Stimulated activated CD4-positive, alpha-beta T cell treated with anti-CD3 and anti-CD28 coated beads, Interleukin-1b, Interleukin-23, amount 100 ng/mL, for 1 hour (primary cell): ENCODE measurements at places on chromosomes 3 and 15.

GRCh38 chr3:183213415-183214276 is 39.4 kb upstream of the B3GNT5 start:
- DNase-seq = no peak

- no peak for DNase-seq
Measured at GRCh38 chr3:25897019-25897418, 107.1 kb downstream of the OXSM start.

- no peak for DNase-seq
Measured at GRCh38 chr3:132004571-132004970, 30.2 kb downstream of the CPNE4 start.

DNA sequence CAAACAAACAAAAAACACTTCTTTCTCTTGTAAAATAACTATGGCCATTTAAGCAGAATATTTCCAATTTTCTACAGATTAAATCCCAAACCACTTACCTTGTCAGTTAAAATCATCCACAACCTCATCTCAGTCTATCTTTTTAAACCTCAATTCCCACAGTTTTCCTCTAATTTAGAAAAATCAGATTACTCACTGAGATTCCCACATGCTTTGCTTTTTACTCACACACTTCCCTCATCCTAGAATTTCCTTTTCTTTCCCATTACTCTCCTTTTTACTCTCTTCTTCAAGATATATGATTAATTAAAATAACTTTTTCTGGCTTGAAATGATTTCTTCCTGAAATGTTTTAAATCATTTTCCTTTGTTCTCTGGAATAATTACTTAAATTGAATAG is 790.7 kb downstream of the ROBO1 start:
- no peak for DNase-seq

DNA sequence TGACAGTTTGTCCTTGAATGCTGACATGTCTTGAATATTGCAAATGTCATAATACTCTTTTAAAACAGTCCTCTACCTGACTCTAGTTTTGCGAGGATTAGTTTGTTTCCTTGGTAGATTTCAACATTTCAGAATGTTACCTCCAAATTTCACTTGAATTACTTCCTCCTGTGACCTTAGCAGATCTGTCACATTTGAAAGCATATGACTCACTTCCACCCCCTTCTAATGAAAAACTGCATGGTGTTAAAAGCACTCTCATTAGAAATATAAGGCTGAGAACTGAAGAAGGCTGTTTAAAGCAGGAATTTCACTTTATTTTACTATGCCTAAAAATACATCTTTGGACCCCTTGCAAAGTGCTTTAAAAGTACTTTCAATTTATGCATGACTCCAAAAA is 598.7 kb upstream of the TGFBR2 start:
- DNase-seq = no peak

GRCh38 chr3:23567917-23568316 is 237.8 kb upstream of the UBE2E1 start:
- DNase-seq = no peak

DNA sequence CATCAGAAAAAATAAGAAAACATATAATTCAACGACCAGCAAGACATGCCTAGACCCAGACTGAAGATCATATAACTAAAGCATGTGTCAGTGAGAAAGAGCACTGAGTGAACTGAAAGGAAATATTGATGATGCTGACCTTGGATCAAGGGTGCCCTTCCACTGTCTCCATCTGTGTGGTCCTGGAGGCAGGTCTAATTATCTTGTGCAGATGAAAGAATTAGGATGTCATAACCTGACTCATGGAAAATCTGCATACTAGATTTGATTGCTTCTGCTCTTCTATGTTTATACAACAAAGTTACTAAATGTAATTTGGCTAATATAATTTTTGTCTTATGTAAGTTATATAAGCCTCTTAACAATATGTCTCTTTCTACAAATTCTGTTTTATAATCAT is 264.6 kb upstream of the TGFBR2 start:
- no peak for DNase-seq

DNA sequence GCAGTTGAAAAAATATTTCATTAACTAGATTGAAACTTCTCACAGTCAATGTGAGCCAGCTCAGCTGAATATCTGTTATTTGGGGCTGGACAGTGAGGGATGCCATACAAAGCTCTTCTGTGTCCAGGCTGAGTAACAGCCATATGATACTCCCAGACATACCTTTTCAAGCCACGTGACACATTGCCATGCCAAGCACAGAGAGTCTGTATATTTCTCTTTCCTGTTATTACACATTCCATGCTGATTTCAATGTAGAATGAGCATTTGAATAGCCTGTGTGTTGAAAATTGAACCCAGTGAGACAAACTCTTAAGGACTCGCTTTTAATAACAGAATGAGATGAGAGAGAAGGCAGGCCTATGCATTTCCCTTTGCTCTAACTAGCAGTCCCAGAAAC is 334.7 kb upstream of the RASGRP1 start:
- no peak for DNase-seq

DNA sequence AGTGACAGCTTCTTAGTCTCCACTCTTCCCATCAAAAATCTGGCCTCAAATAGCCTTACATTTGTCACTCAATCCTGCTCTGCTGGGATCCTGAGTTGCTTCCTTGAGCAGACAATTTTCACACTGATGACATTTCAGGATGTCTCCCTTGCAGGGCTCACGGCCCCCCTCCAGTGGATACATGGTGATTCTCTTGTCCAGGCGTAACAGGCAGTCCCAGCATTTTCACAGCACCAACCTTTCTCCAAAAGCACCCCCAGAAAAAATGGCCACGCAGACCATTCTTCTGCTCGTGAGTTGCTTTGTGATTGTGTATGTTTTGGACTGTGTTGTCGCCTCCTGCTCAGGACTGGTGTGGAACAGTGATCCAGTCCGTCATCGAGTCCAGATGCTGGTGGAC is 47.4 kb upstream of the WNT7A start:
- DNase-seq = no peak

GRCh38 chr3:58577269-58577821 is at the start of gene FAM107A:
Gene FAM107A, minus strand, starts transcription at chr3:58577391. Its CDS starts 7,531 bp downstream, at chr3:58569860.
- no peak for DNase-seq

DNA sequence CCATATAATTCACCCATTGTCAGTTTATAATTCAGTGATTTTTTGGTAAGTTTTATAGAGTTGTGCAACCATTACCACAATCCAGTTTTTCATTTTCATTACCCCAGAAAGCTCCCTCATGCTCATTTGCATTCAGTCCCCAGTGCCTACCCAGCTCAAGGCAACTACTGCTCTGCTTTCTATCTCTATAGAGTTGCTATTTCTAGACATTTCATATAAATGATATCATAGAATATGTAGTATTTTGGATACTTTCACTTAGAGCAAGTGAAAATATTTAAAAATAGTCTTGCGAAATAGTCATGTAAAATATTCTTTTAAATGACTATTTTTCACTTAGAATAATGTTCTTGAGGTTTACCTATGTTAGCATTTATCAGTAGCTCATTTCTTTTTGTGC is 42.1 kb downstream of the ZNF654 start:
- DNase-seq = no peak

- no peak for DNase-seq
Measured at GRCh38 chr15:67042551-67043142, 22.8 kb upstream of the SMAD3 start.

DNA sequence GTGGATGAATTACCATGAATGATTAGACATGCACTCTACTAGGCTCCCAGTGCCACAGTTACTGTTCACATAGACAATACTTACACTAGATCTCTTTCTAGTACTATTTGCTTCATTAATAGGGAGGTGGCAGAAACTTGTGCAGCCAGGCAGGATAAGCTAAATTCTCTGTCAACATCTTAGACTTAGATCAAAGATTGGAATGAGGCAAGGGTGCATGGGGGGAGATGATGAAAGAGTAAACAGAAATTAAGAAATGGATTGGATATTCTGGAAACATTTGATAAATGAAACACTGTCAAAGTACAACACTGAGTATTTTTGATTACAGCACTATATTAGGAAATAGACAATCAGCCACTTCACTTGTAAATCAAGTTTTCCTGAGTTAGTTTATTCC is 205.4 kb upstream of the TBC1D5 start:
- no peak for DNase-seq

GRCh38 chr15:37372064-37372463 is 271.7 kb upstream of the MEIS2 start:
- DNase-seq = no peak

- DNase-seq = no peak
Measured at GRCh38 chr3:149701206-149701976, 43.6 kb upstream of the WWTR1 start.

- no peak for DNase-seq
Measured at GRCh38 chr3:158652463-158652862, 8.1 kb downstream of the GFM1 start.

DNA sequence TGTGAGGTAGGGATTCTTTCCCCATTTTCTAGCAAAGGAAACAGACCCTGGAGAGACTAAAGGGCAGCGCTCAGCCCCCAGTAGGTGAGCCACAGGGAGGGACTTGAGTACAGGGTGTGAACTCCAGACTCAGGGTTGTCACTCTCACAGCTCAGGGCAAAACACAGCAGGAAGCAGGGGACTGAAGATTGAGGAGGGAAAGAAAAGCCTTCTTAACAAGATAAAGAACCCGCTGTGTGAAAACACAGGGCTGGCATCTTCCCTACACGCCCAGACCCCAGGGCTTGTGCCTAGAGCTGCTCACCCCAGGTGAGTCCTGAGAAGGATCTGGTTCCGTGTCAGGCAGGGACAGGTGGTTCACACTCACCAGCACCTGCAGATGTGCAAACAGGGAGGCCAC is 59.6 kb downstream of the ABTB1 start:
- no peak for DNase-seq

- DNase-seq = no peak
Measured at GRCh38 chr3:159757341-159758060, 231.1 kb upstream of the IL12A start.

GRCh38 chr3:47594792-47595191 is 16.1 kb upstream of the CSPG5 start:
- DNase-seq = no peak

GRCh38 chr15:73677146-73677607 is 7.0 kb upstream of the CD276 start:
- DNase-seq = peak; percentile 7

GRCh38 chr3:115930922-115931321 is 307.6 kb downstream of the GAP43 start:
- no peak for DNase-seq

- DNase-seq = no peak
Measured at GRCh38 chr3:195458316-195458717, 15.5 kb upstream of the ACAP2 start.

- DNase-seq = no peak
Measured at GRCh38 chr3:194312743-194313281, 38.3 kb downstream of the CPN2 start.

GRCh38 chr3:113623324-113623723 is 73.1 kb downstream of the USF3 start:
- DNase-seq = no peak

- DNase-seq = no peak
Measured at GRCh38 chr3:138032567-138032966, 22.6 kb downstream of the CLDN18 start.

DNA sequence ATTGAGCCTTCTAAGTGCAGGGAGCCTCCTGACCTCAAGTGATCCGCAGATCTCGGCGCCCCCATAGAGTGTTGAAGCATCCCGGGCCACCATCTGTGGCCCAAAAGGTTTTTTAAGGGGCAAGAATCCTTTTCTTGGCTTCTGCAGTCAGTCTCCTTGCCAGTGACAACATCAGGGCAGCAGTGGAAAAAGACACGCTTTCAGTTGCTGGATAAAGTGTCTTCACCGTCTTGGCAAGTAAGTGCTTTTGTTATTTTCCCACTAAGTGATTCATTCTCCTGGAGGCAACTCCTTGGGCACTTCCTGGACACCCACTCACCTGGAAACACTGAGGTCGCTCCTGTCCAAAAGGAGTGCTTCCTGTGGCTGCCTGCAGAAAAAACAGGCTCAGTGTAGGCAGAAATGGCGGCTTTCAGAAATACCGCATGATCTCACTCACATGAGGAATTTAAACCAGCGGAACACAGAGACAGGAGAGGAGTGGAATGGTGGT is 71.7 kb upstream of the ABHD2 start:
- no peak for DNase-seq

DNA sequence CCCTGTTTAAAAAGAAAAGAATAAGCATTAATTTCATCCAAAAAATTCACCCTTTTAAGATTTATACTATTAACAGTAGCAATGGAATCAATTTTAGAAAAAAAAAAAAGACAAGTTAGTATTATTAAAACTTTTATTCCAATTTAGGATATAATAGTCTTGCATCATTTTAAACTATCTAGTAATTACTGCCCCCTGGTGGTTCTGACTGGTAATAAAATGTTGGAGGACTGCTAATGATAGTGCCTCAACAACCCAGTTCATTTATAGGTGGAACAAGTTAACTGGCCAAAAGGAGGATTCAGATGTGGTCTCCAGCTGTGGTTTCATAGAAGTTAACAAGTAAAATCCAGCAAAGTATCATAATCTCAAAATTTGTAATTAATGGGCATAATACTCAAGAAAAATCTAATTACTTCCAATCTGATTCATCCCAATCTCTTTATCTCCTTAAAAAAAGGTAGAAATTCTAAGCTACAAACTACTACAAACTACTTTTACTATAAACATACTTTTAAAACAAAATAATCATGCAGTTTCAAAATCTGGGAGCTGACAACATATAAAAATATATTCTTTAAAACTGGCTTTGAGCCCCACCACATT is 30.7 kb upstream of the WDR49 start:
- peak; percentile 34 for DNase-seq

DNA sequence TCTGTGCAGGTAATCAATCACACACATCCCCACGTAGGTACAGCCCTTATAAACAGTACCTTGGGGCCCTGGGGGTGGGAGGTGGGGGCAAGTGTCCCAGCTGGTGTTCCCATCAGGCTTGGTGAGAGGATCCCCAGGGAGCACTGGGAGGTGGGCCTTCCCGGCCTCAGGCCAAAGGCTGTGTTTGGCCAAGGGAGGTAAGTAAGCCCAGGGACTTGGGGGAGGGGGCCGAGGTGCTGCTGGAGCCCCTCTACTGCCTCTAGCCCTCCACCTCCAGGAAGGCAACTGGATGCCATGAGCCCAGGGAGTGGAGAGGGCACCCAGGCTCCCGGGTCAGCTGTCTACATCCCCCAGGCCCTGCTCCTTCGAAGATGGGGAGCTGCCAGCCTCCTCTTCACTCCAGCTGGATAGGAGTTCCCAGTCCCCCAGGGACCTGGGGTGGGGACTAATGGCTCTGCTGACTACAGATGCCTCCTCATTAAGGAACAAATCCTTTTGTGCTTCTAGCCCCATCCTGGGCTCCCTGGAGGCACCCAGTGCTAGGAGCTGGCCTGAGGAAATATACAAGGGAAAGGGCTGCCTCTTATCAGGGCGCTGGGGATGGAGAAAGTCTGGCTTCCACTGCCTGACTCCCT is 33.1 kb downstream of the RNU5B-1 start:
- no peak for DNase-seq

DNA sequence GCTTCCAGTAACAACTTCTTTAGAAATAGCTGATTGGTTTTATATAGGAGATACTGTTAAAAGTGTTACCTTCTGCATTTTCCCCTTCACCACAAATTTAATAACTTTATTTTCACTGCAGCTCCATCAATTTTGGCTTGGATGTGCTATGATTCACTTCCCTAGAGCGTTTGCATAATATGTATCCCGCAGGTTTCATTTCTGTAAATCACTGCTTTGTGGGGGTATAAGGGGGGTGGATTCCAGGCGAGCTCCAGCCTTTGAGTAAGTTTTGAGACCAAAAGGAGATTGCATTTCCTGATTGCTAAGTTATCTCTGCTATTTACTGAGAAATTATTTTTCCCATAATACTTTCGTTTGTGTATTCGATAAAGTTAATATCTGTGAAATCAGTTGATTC is 232.6 kb downstream of the TBL1XR1 start:
- no peak for DNase-seq

- no peak for DNase-seq
Measured at GRCh38 chr3:85170646-85171045, 211.9 kb downstream of the CADM2 start.

- DNase-seq = no peak
Measured at GRCh38 chr3:192687488-192688152, 39.7 kb downstream of the FGF12 start.
